ENCODE measurements at places on chromosomes 4 and X.

DNA sequence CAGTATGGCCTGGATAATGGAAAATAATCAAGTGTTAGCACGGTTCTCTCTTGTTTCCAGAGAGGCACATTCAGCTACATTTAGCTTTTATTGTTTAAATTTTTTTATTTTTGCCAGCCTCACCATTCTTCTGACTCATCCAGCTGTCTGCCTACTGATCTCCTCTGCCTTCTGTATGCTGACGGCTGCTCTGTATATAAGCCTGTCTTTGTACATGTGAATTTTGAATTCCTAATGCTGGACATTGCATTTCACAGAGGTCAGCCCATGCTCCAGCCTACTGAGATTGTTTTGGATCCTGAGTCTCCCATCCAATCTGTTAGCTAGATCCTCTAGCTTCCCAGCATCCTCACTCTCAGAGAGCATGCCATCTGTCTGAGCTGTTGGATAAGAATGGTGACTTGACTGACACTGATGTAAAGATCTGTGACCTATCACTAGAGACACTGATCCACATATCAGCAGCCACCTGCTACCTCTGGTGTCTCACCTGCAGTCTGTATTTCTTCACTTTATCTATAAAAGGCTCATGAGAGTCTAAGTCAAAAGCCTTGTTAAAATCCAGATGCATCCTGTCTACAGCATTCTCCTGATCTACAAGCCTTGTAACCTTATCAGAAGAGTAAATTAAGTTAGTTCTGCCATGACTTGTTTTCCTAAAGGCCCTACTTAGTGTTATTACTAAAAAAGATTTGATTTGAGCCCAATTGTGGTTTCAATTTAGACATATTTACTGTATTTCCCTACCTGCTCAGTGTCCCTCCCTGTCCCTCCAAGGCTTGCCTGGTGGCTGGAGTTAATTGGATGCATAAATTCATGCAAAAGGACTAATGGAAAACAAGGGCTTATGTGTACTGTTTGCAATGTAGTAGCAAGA lies 25.6 kb upstream of the ARHGAP36 start:
- no peak for DNase-seq

DNA sequence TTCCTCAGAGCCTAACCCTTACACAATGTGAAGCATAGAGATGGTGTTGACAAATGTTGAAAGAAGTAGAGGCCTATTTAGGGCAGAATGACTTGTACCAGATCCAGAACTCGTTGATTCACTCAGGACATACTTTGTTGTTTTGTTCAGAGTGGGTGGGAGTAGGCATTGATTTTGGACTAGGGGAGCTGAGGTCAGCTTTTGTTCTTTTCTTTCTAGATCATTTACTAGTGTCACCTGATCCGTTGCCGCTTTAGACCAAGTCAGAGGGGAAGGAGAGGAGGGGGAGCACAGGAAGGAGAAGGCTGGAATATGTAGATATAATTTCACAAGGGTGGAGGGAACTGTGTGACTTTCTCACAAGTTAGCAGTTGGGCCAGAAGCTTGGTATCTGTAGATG lies 282.4 kb upstream of the GPC4 start:
- no peak for DNase-seq

- DNase-seq = no peak
Measured at GRCh38 chr4:56973336-56973735, 4.1 kb downstream of the NOA1 start.

- no peak for DNase-seq
Measured at GRCh38 chr4:14302021-14302420, 674.5 kb upstream of the BOD1L1 start.

DNA sequence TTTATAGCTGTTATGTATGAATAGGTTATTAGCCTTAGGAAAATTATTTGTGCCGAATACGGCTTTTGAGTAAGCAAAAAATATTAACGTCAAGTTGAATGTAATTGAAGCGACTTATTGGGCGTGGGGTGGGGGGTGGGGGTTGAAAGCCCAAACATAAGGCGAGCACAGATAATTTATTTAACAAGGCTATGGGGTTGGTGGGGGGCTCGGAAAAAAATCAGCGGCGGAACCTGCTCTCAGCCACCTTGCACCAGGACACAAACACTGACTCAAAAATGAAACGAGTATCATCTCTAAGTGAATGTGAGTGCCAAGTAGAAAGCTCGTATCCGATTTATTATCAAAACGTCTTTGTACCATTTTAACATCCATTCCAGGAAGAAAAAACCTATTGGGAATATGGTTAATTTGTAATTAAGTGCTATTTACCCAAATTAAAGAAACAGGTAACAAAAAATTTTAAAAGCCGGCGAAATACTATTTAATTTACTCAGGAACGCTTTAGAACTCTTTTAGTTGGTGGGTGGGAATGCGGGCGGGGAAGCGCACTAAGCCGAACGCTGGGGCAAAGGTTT lies 902 bp upstream of the LARP1B start:
- DNase-seq = no peak

- no peak for DNase-seq
Measured at GRCh38 chr4:186689476-186689875, 34.2 kb downstream of the FAT1 start.

DNA sequence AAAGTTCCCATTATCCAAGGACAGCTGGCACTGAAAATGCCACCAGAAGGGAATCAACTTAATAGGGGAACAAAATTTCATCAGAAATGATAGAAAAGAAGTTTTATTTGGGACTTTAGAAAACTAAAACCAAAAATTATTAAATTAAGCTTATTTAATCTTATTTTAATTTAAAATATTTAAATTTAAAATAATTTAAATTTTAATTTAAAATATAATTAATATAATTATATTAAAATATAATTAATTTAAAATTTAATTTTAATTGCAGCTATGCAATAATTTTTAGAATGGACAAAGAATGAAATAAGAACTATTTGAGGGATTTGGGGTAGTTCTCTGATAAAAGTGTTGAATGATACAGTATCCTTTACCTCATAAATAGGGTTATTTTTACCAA lies 10.2 kb upstream of the VAMP7 start:
- no peak for DNase-seq

DNA sequence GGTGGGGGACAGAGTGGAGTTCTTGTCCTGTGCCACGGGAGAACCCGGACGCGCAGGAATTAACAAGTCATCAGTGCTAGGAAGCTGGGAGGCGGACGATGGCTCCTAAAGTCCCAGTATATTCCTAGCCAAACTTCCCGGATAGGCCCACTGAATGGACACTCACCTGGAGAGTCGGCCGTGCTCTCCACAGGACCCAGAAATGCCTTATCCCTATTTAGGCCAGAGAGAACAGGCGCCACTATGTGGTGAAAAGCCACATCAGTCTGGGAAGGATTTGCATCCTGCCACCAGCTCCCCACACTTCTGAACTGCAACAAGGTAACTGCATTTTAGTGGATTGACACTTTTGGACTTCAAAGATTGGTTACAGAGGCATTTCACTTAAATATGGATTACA lies 1.1 kb downstream of the CFAP299 start:
- no peak for DNase-seq

- DNase-seq = no peak
Measured at GRCh38 chr4:183763990-183764754, 105.1 kb downstream of the TRAPPC11 start.

DNA sequence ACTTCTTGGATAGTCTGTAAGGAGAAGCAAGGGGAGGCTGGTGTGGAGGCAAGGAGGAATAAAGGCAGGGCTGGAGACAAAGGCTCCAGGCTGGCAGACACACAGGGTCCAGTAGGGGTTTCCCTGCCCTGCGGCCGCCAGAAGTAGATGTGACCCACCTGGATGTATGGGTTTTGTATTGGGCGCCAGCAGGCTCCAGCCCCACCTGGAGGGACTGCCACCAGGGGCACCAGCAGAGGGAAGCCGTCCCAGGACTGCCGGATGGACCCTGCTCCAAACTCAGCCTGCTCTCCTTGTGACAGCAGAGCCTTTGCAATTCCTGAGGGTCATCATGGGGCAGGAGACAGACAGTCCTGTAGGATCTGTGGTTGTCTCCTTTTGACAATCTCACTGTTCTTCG lies 52.7 kb downstream of the MGST2 start:
- no peak for DNase-seq

DNA sequence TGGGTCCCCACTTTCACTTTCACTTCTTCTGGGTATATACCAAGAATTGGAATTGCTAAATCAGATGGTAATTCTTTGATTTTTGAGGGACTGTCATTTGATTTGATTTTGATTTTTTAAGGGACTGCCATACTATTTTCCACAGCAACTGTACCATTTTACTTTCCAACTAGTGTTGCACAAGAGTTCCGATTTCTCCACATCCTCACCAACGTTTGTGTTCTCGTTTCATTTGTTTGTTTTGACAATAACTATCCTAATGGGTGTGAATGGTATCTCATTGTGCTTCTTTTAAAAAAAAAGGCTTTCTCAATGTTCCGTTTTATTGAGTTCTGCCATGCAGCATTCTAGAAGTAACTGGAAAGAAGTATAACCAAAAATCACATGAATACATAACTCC lies 62.6 kb downstream of the C4orf46 start:
- no peak for DNase-seq

GRCh38 chr4:4788573-4788972 lies 70.9 kb upstream of the MSX1 start:
- DNase-seq = no peak

DNA sequence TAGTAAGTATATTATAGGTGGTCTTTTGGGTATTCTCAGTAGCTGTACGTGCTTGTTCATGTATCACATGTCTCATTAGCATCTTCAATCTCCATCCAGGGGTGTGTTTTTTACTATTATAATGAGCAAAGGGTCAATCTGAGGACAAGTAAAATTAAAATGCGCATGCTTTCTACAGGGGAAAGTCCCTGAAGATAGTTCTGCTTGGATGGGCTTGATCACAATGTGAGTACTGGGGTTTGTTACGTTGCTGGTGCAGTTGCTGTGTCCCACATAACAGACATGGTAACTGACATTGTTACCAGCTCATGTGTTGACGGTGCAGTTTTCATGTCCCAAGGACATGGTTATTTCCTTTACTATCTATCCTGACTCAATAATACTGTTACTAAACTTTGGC lies 65.9 kb downstream of the UCHL1 start:
- DNase-seq = no peak

- DNase-seq = no peak
Measured at GRCh38 chr4:28373601-28374000, 1513.0 kb downstream of the STIM2 start.

DNA sequence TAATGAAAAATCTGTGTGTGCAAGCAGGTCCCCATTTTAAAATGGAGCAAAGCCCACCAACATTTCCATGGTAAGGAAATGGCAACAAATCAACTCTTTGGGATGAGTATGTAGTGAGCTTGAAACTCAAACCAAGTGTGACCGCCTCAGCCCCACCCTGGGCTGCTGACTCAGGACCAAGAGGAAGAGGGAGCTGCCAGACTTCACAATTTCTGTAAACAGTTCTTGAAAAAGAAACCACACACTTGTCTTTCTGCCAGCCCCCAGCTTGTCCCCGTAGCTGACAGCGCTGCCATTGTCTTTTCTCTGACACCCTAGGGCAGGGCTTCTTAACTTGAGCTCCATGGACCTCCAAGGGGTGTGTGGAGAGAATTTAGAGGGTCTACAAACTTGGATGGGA lies 10.3 kb downstream of the RTL5 start:
- DNase-seq = no peak

DNA sequence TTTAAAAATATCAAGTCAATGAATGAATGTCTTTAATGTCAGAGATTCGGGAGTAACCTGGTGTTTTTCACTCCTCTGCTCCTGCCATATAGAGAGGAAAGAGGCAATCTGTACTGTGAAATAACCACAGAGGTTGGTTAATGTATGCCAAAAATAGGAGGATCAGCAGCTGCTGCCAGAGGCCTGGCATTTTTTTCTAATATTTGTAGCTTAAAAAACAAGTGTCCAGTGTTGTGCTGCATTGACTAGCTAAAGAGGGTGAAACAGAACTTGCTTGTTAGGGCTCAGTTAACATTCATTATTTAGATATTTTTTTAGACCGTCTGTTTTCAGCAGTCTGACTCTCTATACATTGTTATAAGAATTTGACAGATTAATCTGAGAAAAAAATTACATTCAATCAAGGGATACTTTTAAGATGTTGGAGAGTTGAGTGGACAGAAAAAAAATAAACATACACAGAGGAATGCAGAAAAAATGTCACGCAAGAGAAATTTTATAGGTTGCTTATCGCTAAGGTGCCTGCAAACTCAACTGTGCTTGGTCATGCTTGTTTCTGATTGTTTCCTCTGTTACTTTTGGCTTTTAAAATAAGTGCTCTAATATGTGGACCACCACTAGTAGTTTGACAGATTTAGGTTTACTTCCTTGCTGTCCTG lies 392.3 kb upstream of the GALNT7 start:
- no peak for DNase-seq

DNA sequence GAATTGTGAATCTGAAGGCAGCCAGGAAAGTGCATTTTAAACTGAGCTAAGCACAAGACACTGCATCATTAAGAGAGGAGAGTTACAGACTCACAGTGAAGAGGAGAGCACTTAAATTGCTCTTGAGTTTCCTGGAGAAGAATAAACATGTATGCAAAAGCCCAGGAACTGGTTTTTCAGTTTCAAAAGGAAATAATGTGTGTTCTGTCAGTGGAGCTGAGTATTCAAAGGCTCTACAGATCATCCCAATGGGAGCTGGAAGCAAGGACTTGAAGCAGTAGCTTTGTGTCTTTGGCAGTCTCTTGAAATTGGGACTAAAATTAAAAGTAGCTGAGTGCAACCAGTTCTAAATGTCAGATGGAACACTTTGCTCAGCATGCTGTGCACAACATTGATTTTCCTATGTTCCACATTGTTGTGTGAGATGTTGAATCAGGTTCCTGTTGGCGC lies 147.5 kb upstream of the ANK2 start:
- no peak for DNase-seq

- DNase-seq = no peak
Measured at GRCh38 chrX:14903891-14904290, 30.7 kb downstream of the MOSPD2 start.

DNA sequence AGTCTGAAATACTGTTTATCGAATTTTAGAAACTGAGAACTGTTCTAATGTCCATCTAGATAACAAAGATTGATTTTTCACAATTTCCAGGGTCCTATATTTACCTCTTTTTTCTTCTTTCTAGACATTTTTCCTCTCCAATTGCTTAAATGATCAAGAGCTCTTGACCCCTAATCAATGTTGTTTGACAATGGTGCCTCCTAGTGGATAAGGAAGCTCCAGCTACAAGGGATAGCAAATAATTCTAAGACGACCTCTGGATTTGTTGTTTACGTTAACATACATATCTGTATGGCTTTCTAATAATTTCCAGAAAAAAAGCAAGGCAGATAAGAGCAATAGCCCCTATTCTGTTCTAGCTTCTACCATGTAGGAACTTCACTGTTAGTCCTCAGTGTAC lies 35.8 kb downstream of the GPR82 start:
- no peak for DNase-seq

- no peak for DNase-seq
Measured at GRCh38 chr4:15906020-15906443, 32.5 kb downstream of the FGFBP1 start.

DNA sequence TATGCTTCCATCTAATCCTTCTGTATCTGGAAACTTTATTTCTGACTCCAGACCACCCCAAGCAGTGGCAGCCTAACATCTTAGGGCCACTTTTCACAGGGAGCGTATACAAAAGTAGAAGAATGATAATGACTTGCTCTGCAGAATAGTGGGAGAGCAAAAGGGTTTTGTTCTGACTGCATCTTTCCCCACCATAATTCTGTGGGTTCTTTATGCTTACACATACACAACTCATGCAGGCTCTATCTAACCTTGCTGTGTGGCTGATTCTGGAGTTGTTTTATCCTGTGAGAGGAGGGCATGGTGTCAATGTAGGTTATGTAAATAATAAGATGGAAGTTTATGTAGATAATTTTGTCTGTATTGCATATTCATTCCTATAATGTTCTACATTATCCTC lies 42.4 kb upstream of the NDNF start:
- DNase-seq = no peak
